ENCODE measurements at places on chromosomes 2 and 18.

GRCh38 chr2:11698009-11698922 lies 28.3 kb upstream of the NTSR2 start:
- DNase-seq, result no peak

- no peak for DNase-seq
Observed at GRCh38 chr2:66686755-66687154, 251.8 kb downstream of the MEIS1 start.

DNA sequence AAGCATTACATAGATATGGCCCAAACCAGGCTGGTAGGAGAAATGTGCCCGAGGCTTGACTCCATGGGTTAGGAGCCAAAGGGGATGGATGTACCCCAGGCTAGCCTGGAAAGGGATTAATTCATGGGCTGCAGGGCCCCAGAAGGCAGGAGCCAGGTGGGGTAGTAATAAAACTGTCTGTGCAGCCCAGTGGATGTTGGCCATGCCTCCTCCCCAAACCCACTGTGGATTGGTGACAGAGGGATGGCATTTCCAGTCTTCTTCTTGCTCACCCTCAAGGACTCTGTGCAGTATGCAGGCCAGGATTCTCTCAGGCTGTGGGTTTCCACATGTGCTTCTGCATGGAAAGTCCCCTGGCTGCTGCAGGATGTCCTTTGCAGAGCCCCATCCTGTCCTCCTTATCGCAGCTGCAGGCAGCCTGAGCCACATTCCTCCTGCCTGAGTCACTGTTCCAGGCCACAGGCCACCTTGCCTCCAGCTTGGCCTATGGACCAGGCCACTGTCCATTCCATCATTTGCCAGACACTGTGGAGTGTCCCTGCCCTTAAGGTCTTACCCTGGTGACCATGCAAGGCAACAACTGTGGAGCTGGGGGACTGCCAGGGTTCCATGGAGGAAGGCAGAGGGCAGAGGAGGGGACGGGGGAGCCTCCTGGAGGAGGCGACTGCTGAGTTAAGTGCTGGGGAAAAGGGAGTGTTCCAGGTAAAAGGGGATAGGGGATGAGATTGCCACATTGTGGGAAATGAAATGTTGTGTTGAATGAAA lies 38.9 kb downstream of the INO80C start:
- DNase-seq, result no peak

GRCh38 chr2:10982931-10983701 lies 71.4 kb downstream of the KCNF1 start:
- no peak for DNase-seq

- no peak for DNase-seq
Observed at GRCh38 chr2:232976176-232976575, 36.9 kb downstream of the NGEF start.

DNA sequence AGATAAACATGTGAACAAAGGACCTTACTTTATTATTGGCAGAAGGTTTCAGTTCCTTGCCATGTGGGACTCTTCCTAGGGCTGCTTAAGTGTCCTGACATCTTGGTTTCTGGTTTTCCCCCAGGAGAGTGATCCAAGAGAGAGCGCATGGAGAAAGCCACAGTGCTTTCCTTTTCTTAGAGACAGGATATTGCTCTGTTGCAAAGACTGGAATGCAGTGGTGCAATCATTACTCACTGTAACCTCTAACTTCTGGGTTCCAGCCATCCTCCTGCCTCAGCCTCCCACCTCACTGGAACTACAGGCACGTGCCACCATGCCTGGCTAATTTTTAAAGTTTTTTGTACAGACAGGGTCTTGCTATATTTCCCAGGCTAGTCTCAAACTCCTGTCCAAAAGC lies 38.1 kb upstream of the TCF7L1 start:
- DNase-seq, result no peak

DNA sequence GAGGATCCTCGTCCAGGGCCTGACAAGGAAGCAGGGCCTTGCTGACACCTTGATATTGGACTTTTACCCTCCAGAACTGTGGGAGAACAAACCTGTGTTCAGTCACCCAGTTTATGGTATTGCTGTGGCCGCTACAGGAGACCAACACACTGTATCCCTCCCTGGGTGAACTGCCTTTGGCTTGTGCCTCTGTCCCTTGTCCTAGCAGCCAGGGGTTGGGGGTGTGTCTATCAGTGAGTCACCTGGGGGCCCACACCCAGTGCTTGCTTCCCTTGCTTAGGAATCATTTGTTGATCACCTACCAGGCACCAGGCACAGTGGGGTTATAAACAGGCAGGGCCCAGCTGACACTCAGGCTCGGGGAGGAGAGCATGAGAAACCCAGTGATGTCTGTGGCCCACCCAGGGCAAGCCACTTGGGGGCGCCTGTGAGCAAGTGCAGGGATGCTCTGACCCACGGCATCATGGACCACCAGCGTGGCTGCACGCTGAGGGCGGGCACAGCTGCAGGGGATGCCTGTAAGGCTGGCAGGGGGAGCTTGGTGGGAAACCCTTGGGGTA lies 17.1 kb downstream of the TMEM185B start:
- DNase-seq, result no peak

GRCh38 chr18:58256316-58257080 lies 212.5 kb downstream of the NEDD4L start:
- peak; percentile 5 for DNase-seq

DNA sequence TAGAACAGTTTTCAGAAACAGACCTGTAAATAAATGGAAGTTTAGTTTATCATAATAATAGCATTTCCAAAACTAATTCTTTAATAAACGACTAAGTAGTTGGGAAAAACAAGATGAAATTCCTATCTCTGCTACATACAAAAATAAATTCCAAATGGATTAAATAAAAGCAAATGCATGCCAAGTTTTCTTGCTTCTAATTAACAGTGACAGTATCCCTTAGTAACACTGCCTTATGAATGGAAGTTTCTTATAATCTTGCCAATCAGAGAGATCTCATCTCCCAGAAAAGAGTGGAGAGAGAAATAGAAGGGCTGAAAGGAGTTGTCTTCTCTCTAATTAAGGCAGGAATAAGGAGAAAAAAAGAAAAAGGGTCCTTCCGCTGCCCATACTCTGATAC lies 133.9 kb downstream of the GFPT1 start:
- no peak for DNase-seq

GRCh38 chr18:32379891-32380290 lies 90.8 kb downstream of the GAREM1 start:
- no peak for DNase-seq

DNA sequence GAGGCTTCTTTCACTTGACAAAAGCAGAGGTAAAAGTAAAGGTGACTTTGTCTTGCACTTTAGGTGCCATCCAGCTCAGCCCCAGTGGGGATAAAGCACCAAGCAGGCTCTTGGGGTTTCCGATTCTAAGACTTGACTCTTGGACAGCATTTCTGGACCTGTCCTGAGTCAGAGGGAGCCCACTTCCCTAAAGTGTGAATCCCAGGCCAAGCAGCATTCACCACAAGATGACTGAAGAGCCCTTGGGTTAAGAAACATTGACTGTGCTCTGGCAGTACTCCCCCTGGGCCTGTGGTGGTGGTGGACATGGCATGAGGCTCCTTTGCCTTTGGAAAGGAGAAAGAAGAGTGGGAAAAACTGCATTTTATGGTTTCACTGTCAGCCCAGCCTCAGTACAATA lies 638.0 kb upstream of the VRK2 start:
- no peak for DNase-seq

GRCh38 chr2:237532160-237532559 lies 34.2 kb upstream of the PRLH start:
- no peak for DNase-seq

All from activated gamma-delta T cell (primary cell).